A549 treated with dexamethasone at 1 μM for 4 hours (cell line): ENCODE measurements at places on chromosomes 12 and 14. TPM values are rescaled to one million over a fixed set of nuclear protein-coding genes. Genes with fewer than 3 reads are reported as not detected.

The GZMB gene
- not detected in 5 replicates for total RNA-seq

The MAP3K9 gene
- 4.8 to 7.9 TPM (median 6.8 TPM) in 5 replicates for total RNA-seq

The KLRC1 gene
- total RNA-seq, result not detected in 5 replicates

The ARL1 gene
- 60.0 to 69.7 TPM (median 67.4 TPM) in 5 replicates for total RNA-seq

The SPRYD4 gene
- 1.5 to 2.0 TPM (median 1.8 TPM) in 5 replicates for total RNA-seq

The ADAM20 gene
- 0.02 TPM in 1 of 5 replicates, not detected in the others for total RNA-seq
